ENCODE measurements at places on chromosomes 7 and 10. TPM values are rescaled to one million over a fixed set of nuclear protein-coding genes. Genes with fewer than 3 reads are reported as not detected.

ZNF488 gene
- 0.46 TPM for total RNA-seq

VWDE gene
- total RNA-seq, result 2.7 TPM

VOPP1 gene
- total RNA-seq, result 90.8 TPM

CDK1 gene
- 109 TPM for total RNA-seq

PANK1 gene
- total RNA-seq, result 5.3 TPM

DENND2A gene
- total RNA-seq, result not detected

PTF1A gene
- not detected for total RNA-seq

STEAP2 gene
- total RNA-seq, result not detected

TAF3 gene
- 16.5 TPM for total RNA-seq

IDI2 gene
- not detected for total RNA-seq

MSS51 gene
- total RNA-seq, result 3.8 TPM

C10orf143 gene
- total RNA-seq, result 12.0 TPM

PAX4 gene
- not detected for total RNA-seq

TMEM178B gene
- 1.4 TPM for total RNA-seq

SLC13A1 gene
- not detected for total RNA-seq
